ENCODE measurements at places on chromosomes 12 and 14. TPM values are rescaled to one million over a fixed set of nuclear protein-coding genes. Genes with fewer than 3 reads are reported as not detected.

Gene ACSM4
- total RNA-seq, result not detected

Gene GYS2
- not detected for total RNA-seq

Gene TIMELESS
- 6.7 TPM for total RNA-seq

Gene CNTN1
- total RNA-seq, result 1.8 TPM

Gene P3H3
- total RNA-seq, result 258 TPM

Gene RASAL1
- not detected for total RNA-seq

Gene RNASE11
- total RNA-seq, result not detected

Gene ADAM21
- 0.86 TPM for total RNA-seq

Gene LALBA
- not detected for total RNA-seq

Gene KIF26A
- total RNA-seq, result under 0.01 TPM

Gene ORMDL2
- 30.4 TPM for total RNA-seq

Gene TRHDE
- total RNA-seq, result 1.6 TPM

Gene CACNA2D4
- 1.5 TPM for total RNA-seq

Gene ETFBKMT
- total RNA-seq, result 3.3 TPM

Gene PMCH
- total RNA-seq, result 0.30 TPM

Gene KITLG
- 68.7 TPM for total RNA-seq

Gene SYNDIG1L
- under 0.01 TPM for total RNA-seq

Gene TRIM9
- total RNA-seq, result 0.73 TPM

Gene C12orf50
- total RNA-seq, result not detected

Gene TC2N
- 0.26 TPM for total RNA-seq

Gene NGB
- not detected for total RNA-seq
